ENCODE measurements at places on chromosomes 4 and X.
A peak's percentile ranks its signal among the peaks of the same experiment; 100 is the strongest.

GRCh38 chrX:119688911-119689321 lies 4.1 kb downstream of the SEPTIN6 start:
- no peak for DNase-seq

DNA sequence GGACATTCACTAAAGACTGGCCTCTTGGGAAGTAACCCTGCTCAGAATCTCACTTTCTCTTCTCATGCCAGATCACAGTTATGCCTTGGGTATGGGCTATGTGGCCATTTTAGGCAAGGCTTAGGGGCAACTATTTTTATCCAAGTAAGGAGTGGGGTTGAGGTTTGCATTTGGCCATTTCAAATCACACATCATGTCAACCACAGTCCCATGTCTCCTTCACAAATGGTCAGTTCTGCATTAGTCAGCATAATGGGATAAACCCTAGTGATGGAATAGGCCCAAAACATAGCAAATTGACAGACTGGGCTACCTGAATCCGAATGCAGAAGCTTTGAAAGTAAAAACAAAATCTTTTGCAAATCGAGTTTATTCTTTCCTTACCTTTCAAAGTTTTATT lies 827 bp upstream of the RTL3 start:
- DNase-seq = no peak

DNA sequence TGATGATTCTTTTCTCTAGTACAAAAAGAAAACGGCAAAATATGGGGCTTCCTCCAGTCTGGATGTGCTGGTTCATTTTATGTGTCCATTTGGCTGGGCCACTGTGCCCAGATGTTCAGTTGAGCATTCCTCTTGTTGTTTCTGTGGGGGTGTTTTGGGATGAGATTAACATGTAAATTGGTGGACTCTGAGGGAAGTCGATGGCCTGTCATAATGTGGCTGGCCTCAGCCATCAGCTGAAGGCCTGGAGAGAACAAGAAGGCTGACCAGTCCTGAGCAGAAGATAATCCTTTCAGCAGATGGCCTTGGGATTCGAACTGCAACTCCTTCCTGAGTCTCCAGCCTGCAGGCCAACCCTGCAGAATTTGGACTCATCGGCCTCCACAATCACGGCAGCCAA lies 136.7 kb downstream of the EVC2 start:
- no peak for DNase-seq

DNA sequence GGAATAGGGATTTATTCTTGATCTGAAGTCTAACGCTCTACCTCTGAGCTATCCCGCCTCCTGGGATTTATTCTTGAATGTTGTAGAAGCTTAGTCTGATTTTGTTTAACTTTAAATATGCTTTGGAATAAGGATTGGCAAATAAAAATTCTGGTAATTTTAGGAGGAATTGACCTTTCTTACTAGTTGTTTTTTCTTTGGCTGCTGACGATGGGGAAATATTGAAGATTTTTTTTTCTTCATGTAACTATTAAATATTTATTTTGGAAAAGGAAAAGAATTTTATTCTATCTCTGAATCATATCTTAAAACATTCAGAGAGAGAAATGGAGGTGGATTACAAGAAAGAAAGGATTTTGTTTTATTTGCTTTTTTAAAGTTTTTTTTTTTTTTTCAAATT lies 122.9 kb downstream of the PDLIM5 start:
- DNase-seq = no peak

DNA sequence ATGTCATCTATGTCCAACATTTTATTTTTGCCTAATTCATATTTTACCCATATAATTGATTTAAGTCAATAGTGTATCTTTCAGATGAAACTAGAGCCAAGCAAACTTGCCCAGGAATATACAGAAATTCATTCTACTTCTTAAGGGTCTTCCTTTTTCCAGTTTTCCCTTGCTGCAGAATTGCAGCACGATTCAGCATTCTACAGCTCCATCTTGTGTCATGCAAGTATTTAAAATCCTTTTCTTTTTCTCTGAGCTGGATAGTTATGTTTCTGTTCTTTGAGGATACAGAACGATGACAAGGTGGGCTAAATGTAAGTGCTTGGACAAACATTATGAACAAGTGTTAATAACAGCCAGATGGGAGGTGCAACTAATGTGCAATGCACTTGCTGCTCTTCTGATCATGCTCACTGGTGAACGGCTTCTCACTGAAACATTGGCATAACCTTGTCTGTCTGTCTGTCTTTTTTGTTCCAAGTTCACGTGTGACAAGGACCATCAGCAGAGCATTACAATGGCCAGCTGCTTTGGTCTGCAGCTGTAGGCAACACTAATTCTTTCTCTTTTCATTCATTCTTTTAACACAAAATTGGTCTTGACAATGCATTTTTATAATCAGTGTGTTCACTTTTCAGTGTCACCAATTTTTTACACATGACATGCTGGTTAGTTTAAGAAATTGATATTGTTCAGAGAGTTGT lies 1821.7 kb downstream of the ARAP2 start:
- DNase-seq = no peak

DNA sequence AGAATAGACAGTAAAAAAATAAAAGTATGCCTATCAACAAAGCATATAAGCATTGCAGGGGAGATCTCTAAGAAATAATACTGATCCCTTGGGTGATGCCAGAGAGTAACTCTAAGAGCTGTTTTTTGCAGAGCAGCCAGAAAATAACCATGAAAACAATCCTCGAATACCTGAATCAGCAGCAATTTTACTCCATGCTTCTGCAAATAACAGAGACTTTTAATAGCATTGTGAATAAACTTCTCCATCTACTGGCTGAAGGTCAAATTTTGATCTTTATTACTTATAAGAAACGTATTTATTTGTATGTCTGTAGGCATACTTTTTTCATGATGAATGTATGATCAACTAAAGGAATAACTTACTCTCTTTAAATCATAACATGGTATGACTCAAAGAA lies 334.5 kb downstream of the GALNTL6 start:
- DNase-seq = no peak

GRCh38 chr4:143341186-143341755 lies 4.6 kb downstream of the GAB1 start:
- no peak for DNase-seq

GRCh38 chrX:48945517-48946348 lies 11.7 kb downstream of the OTUD5 start:
- peak; percentile 61 for DNase-seq

DNA sequence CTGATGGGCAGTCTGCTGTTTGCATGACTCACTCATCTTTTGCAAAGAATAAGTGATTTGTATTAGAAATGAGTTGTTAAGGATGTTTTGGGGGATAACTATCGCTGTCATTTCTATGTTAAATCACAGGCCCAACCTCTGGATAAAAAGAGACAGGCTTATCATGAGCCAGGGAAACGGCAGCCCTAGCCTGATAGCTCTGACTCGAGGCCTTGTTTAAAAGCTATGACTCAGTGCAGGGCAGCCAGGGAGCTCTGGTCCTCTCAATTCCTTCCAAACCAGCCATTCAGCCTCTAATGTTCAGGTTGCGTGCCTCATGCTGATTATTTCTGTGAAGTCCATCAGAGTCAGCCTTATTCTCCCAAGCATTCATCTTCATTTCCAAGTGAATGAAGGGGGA lies 305.9 kb upstream of the HAND2 start:
- no peak for DNase-seq

DNA sequence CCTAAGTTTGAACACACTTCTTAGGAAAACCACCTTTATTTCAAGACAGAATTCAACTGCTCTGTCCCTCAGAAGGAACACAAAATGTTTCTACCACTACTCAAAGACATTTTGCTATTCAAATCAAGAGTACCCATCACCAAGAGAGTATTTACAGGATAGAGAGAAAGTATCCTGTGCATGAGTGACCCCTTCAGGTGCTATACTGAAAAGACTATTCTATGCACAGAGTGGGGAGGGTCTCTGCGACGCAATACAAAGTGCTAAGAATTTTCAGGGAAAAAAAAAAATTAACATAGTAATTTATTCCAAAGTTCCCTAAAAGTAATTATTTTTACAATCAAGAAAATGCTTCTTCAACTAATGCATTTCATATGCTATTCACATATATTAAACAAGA lies 346.4 kb upstream of the FAM241A start:
- DNase-seq = no peak

- DNase-seq = no peak
These were observed 336.6 kb upstream of the MAD2L1 start for GRCh38 chr4:120403296-120403695.

GRCh38 chr4:105957680-105958079 lies 62.4 kb downstream of the NPNT start:
- DNase-seq = no peak

DNA sequence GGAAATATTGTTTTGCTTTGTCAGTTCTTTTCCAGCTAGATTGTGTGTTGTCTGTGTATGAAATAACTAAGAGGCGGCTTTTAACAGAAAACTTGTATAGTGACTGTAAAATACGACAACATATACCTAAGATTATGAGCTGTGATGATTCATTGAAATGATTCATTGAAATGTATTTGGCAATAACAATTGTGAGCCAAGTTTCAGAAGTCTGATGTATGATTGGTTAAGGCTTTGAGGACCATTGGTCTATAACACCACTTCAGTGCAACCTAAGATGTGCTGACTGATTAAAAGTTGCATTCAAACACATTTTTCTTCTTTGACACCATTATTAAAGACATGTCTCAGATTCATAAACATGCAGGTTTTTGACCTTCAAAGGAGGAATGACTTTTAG lies 76.6 kb downstream of the PTPN13 start:
- no peak for DNase-seq

GRCh38 chr4:25011135-25011866 lies 19.4 kb downstream of the LGI2 start:
- no peak for DNase-seq

- DNase-seq = peak; percentile 41
These were observed 183.2 kb downstream of the FBXW7 start for GRCh38 chr4:152352622-152353116.

- no peak for DNase-seq
These were observed 255.4 kb downstream of the TLL1 start for GRCh38 chr4:166128403-166128802.

DNA sequence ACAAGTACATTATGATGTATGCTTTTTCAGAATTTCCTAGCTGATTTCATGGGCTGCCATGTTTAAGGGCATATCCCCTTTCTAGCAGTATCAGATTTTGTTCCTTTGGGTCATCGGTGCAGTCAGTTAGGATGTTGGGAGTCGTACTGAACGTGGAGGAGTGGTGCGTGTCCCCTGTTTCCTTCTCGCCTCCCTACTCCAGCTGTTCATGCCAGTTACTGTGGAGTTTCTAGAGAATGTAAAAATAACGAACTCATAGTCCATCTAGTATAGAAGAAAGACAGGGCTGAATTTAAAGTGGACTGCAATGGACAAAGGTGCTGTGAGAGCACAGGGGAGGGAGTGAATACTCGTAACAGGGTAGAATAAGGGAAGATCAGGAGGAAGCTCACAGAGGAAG lies 111.3 kb downstream of the CEP135 start:
- DNase-seq = no peak

DNA sequence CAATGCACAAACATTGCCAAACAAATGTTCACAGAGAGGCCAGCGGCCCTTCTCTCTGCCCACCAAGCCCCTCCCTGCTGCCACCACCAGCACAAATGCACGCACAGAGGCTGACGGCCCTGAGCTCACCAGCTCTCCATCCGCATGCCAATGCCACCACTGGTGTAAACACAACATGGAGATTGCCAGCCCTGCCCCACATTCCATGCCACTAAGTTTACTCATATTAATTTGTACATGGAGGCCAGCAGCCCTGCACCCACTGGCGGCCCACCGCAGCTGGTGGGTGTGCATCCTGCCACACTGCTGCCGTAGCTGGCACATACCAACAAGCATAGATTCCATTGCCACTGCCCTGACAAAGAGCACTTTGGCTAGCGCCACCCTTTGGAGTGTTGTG lies 124.0 kb downstream of the CYLC1 start:
- no peak for DNase-seq

DNA sequence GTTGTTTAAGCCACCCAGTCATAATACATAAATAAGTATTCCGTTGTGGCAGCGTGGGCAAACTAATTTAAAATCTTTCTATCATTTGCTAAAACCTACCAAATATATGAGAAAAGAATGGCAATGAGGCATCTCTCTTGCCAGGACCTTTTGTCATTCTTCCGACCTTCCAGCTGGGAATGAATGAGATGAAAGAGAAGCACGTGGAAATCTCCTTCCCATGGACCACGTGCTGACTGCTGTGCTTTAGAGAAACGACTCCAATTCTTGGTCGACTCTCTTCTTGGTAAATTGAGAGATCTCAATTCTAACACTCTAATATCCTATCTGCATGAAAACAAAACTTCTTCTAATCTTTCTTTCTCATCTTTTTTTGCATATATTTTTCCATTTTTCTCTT lies 116.5 kb downstream of the COL25A1 start:
- no peak for DNase-seq

- no peak for DNase-seq
These were observed 648.1 kb downstream of the RPA4 start for GRCh38 chrX:97531825-97532224.

DNA sequence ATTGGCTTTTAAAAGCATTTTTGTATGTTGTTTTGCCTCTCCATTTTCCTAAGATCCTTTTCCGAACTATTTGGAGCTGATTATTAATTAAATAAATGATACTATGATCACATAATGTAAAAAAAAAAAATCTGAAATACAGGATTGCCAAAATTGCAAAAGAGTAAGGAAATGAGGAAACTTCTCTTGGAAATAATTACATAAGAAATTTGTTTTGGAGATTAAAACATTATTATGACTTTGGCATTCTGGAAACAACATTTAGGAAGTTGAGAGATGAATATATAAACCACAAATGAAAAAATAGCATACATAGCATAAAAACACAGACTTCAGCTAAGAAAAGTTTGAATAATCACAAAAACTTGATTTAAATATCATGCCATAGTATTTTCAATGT lies 33.5 kb downstream of the PF4 start:
- DNase-seq = no peak

DNA sequence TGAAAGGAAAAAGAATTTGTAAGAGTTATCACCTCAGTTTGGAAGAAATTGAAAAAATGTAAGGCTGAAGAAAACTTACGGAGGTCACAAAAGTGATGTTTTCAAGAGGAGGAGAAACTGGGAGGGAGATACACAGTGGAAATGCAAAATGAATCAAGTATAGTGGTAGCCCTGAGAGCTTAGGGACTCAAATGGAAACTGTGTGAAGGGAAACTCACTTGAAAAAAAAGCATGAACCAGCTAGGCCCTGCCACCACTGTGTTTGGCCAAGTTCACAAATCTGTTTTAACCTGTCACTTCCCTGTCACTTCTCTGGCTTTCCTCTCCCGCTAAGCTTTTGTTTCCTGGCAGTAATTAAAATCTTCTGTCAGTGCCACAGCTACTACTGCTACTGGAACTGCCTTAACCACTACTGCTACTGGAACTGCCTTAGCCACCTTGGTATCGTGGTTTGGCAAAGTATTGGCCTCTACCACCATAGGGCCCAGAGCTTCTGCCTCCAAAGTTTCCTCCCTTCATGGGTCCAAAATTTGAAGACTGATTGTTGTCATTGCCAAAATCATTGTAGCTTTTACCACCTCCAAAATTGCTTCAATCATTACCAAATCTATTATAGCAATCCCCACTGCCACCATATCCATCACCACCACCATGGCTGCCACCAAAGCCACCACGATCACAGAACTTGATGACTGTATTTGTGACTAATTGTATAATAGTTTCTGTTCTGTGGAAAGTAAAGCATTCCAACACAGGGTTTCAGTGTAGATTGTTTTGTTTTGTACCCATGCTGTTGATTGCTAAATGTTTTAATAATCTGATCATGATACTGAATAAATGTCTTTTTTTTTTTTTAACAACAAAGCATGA lies 41.5 kb downstream of the SMARCA5 start:
- no peak for DNase-seq

GRCh38 chrX:69229436-69229835 lies 64.2 kb upstream of the PJA1 start:
- DNase-seq = no peak

Data from activated CD8-positive, alpha-beta T cell treated with anti-CD3 and anti-CD28 coated beads, Interleukin-2, amount 10 ng/mL, durations not matched to agents 7 days and 5 days (primary cell).